ENCODE measurements at places on chromosomes 5 and 9.

DNA sequence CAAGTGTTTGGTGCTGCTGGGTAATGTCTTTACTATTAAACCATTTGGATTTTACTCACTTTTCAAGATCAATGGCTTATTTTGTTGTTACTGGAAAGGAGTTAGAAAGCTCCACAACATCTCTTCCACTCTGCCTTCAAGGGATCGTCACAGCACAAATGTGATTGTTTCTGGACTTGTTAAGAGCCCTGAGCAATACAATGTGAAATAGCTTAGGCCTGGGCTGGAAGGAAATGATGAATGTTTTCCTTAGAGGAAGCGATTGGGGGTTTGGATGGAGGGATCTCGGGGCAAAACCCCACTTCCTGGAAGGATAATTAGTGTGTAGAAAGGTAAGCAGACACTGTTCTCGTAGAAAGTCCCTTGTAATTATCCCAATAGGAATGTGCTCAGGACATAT, 59.3 kb upstream of the MYO10 start:
- no peak for DNase-seq

GRCh38 chr9:97594381-97594921, 38.7 kb downstream of the TSTD2 start:
- DNase-seq = no peak

GRCh38 chr5:97192580-97193354, 9.7 kb upstream of the RIOK2 start:
- DNase-seq = no peak

DNA sequence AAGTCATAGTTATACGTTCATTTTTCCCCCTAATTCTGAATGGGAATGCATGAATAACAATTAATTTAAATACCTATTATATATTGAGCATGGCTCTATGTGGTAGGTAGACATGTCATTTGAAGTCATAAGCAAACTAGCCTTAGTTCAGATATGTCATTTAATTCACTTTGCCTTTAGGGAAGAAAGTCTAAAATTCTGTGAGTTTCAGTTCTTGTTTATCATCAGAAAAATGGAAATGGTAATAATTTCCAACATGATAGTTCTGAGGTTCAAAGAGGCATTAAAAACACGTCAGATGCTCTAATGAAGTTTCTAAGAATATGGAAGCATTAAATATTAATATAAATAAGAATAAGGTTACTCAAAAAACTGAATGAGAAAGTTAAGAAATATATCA, 13.1 kb upstream of the ANXA1 start:
- no peak for DNase-seq

DNA sequence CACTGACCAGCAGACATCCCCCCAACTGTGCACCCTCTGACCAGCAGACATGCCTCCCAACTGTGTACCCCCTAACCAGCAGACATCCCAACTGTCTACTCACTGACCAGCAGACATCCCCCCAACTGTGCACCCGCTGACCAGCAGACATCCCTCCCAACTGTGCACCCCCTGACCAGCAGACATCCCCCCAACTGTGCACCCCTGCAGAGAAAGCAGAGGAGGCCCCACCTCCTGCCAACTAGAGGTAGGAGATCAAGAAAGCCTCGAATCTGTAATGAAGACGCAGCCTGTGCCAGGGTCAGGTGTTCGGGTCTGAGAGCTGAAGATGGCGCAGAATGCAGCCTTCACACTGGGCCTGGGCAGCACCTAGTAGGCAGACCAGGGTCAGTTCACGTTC, 29.8 kb upstream of the NSMF start:
- no peak for DNase-seq

Data from progenitor cell of endocrine pancreas (in vitro differentiated cells).